Amniotic stem cell (primary cell): ENCODE measurements at places on chromosomes 6 and 20.

GRCh38 chr6:152669895-152670294 is 27.8 kb upstream of the MYCT1 start:
- no peak for DNase-seq

- no peak for DNase-seq
These were observed 6.9 kb downstream of the ZMYND8 start for GRCh38 chr20:47349365-47350180.

DNA sequence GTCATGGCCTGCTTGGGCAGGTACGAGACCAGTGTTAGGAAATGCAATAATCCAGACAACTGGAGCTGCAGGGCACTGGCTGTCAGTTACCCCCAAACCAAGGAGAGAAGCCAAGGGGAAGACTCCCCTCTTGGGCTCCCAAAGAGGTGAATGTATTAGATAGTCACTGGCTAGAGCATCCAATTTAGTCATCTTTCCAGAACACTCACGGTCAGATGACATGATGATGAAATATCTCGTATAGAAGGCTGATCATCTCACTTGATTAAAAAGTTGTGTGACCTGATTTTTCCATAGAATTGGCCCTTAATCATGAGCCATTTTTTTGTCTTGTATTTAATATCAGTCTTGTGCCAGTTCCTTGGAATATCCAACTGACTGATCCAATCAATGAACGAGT is 40.7 kb downstream of the SLC22A3 start:
- no peak for DNase-seq

- no peak for DNase-seq
These were observed 71.2 kb downstream of the COL19A1 start for GRCh38 chr6:69937402-69938136.

DNA sequence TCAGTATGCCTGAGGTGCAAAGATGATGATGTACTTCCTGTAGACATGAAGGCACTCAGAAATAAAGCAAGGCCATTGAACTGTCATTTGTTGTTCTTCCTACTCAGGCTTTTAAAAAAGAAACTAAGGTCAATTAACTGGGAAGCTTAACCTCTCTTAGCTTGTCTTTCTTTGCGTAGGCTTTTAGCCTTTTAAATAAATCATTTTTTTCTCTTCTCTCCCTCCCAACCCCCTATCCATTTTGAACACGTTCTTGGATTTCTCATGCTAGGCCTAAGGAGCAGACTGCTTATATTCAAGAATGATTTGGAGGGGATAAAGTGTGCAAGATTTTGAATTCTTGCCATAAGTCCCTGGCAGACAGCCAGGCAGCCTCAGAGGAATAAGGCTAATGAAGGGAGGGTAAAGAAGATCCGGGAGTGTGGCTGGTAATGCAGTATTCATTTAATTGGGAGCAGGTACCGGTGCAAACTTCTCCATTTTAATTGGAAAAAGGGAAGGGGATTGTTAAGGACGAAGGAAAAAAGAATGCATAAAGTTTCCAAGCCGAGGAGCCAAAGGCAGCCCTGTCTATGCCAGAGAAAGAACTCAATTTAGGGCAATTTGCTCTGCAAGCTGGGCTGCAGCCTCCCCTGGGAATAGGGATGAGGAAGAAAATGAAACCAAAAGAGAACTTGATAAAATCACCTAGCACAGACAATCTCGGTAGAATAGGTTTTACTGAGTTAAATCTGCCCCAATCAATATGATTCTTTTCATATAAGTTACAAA is 343.8 kb upstream of the MMS22L start:
- no peak for DNase-seq

DNA sequence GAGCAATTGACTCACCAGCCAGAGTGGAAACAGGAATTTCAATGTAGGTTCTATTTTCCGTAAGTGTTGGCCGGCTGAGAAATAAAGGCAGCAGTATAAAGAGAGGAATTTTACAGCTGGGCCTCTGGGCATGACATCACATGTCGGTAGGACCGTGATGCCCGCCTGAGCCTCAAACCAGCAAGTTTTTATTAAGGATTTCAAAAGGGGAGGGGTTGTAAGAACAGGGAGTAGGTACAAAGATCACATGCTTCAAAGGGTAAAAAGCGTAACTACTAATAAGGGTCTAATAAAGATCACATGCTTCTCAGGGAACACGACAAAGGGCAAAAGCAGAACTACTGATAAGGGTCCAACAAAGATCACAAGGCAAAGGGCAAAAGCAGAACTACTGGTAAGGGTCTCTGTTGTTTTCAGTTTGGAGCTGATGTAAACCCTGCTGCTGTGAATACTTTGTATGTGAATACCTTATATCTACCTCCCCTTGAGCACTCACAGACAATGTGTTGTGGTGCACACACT is 9.0 kb upstream of the TULP4 start:
- DNase-seq, result no peak

- no peak for DNase-seq
These were observed 125.6 kb upstream of the MARCKS start for GRCh38 chr6:113731541-113731940.

DNA sequence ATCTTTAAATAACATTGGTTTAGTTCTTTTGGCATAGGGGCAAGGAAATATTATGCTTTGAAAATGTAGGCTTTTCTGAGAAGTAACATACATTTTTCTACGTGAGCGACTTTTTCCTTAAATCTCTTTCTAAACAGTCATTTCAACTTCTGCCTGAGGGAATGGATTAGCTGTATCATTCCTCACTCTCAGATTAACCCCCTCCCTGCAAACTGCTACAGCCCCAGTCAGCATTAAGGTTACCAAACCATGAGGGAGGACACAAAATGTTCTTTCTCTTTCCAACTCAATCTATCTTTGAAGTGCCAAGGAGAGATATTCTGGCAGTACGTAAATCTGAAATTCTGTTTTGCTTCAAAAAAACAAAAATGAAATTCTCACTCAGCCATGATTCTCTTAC is 231.3 kb upstream of the FLRT3 start:
- DNase-seq, result peak; percentile 25

GRCh38 chr20:5949943-5950270 is 426 bp downstream of the TRMT6 start:
- DNase-seq, result no peak

- DNase-seq, result no peak
These were observed 94.4 kb upstream of the PRDM1 start for GRCh38 chr6:105991561-105992314.
